ENCODE measurements at places on chromosomes 1 and 21. TPM values are rescaled to one million over a fixed set of nuclear protein-coding genes. Genes with fewer than 3 reads are reported as not detected.

DNA sequence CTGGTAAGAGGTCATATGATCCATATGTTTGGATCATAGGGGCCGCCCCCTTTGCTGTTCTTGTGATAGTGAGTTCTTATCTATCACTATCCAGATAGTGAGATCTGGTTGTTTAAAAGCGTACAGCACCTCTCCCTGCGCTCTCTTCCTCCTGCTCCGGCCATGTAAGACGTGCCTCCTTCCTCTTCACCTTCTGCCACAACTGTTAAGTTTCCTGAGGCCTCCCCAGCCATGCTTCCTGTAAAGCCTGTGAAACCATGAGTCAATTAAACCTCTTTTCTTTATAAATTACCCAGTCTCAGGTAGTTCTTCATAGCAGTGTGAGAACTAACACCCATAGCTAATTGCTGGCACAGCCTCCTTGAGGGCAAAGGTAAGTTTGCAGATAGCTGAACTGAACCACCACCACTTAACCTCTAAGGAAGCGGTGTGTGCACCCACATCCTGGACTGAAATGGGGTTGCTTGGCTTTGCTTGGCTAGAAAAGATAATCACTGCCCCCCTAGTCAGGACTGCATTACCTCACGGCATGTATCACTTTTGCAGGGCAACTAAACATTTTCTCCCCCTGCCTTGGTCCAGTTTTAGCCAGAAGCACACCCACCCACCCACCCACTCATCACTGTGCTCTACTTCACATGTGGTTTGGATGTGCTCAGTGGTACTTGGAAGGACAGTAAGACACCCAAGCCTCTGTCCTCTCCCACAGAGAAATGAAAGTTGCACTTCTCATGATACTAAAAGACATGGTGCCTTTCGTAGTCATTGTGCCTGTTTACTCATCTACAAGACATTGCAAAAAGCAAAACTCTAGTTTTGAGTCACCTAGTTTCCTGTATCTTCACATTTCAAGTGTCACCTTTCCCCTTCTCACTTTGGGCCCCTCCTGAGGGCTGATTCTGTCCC, 23.1 kb upstream of the PTAFR start:
- DNase-seq = peak; percentile 42
- peak overlapping the region; percentile 8 for H3K27ac ChIP-seq
- H3K27me3 ChIP-seq = no peaks in the 10 kb centered on the region
- peaks cover 12% of the 10 kb centered on the region for H3K36me3 ChIP-seq
- H3K4me3 ChIP-seq = no peak overlapping the region
- no peaks in the 10 kb centered on the region for H3K4me1 ChIP-seq

GRCh38 chr1:24384251-24385090, 29.1 kb downstream of the STPG1 start:
- DNase-seq = no peak
- H3K36me3 ChIP-seq = no peaks in the 10 kb centered on the region
- peak overlapping the region; percentile 68 for H3K27ac ChIP-seq
- H3K27me3 ChIP-seq = no peaks in the 10 kb centered on the region
- H3K4me1 ChIP-seq = no peaks in the 10 kb centered on the region
- H3K4me3 ChIP-seq = no peak overlapping the region

DNA sequence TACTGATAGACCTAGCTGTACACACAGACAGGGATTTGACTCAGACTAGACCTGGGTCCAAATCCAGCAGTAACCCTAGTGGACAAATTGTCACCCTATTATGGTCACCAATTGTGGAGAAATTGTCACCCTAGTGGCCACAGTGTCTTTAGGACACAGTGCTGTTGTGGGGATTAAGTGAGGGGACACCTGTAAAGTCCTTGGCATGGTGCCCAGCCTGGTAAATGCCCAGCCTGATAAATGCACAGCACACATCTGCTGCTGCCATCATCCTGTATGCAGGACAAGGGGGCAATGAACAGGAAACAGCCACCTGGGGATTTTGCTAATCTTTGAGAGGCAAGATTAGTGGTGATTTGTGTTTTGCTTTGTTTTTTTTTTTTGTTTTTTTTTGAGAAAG, 2.3 kb downstream of the TMEM61 start:
- H3K4me1 ChIP-seq = no peaks in the 10 kb centered on the region
- H3K27me3 ChIP-seq = peaks cover 28% of the 10 kb centered on the region
- no peak overlapping the region for H3K27ac ChIP-seq

TRAPPC3 gene
- 72.5 TPM for polyA plus RNA-seq
